ENCODE measurements at places on chromosomes 3 and 15.

GRCh38 chr3:32157600-32158264 lies 51.3 kb downstream of the GPD1L start:
- DNase-seq, result no peak

DNA sequence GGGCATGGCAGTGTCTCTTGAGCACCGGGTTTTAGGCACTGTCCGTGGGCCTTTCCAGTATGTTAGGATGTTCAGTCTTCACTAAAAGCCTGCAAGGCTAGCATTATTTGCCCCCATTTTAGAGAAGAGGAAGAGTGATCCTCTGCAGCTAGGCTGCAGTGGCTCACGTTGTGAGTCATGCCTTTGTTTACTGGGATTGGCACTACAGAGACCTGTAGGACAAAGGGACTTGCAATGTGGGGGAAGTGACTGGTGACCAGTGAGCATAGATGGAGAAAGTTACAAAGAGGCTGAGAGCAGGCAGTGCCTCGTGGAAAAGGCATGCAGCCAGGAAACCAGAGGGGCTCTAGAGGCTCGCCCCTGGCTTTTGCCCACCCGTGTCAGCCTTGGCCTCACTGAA lies 26.8 kb upstream of the CPNE9 start:
- DNase-seq, result no peak

DNA sequence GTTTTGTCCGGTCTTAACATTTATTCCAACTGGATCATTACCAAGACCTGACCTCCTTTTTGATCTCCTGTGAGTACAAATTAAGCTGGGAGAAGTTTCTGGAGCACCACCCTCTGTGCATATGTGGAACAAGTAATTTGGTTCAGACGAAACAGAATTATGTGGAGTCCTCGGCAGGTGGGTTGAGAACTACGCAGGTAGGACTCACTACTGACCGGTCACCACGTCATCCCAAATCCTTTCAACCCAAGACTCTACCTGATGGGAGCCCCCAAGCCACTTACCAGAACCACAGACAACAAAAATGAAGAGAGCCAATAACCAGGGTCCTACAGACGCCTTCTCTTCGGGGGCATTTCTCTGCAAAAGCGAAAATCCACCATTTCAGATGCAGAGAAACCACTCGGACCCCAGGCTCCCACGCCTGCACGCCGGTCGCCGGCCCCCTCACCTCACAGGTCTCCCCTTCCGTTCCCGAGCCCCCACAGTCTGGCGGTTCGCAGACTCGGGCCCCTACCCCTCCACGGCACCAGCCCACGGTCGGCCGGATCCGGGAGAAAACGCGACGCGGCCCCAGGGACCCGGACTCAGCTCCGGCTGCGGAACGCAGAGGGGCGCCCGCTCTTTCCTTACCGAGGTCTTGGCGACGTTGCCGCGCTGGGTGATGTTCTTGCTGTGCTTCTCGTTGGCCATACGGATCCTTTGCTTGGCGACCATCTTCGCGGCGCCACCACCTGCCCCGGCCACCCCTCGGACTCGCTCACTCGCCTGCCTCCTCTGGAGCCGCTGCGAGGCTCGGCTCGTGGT lies 674 bp downstream of the SERP1 start:
- peak; percentile 19 for DNase-seq

- DNase-seq, result no peak
These were observed 81.4 kb upstream of the LMOD3 start for GRCh38 chr3:69203631-69204314.

GRCh38 chr15:75639709-75640482 lies at the start of gene IMP3:
TSS of gene IMP3 (minus strand) at chr15:75640224. CDS start at chr15:75640168, 56 bp downstream.
- peak; percentile 92 for DNase-seq

DNA sequence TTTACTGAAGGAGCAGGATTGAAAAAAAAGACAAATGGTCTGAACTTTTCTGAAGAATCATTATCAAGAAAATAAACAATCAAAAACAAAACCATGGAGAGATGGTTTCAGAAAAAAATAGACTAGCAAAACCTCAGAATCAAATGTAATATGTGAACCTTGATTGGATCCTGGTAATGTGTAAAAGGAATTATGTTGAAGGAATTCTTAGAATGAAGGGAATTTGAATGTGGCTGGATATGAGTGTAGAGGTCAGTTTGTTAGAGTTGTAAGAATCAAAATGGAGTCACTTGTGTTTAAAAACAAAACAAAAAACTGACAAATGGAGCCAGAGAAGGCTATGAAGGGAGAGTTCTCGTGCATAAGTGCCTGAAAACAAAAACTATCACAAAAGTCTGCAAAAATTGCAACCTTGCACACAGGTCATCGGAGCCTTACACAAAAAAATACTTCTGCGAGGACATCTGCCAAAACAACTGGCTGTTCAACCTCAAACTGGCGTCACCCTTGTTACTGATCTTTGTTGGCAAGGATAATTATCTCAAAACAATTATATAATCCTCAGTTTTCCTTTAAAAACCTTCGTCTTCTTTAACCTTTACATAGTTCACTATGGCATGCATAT lies 19.1 kb upstream of the ATP13A3 start:
- no peak for DNase-seq

DNA sequence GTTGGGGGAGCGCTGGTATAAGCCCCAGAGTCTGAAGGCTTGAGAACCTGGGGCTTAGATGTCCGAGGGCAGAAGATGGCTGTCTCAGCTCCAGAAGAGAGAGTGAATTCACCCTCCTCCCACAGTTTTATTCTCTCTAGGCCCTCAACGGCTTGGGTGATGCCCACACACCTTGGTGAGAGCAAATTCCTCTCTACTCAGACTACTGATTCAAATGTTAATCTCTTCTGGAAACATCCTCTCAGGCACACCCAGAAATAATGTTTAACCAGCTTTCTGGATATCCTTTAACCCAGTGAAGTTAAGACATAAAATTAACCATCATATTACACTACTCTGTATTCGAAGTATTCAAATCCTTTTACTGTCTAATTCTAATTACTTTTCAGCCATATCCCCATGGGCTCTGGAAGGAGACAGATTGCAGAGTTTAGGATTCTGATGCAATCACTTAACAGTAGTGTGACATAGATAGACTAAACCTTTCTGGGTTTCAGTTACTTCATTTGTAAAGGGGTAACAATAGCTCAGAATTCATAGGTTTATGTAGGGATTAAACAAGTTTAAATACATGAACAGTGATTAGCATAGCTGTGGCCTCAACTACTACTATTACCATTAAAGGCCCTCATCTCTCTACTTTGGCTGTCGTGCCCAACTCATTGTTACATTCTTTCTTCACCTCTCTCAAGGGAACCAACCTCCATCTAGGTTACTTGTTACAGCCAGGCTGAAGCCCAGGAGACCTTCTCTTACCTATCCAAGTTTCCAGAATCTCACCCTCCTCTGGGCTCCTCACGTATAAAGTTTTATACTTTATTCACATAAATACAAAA lies 25.7 kb upstream of the ANO10 start:
- no peak for DNase-seq

DNA sequence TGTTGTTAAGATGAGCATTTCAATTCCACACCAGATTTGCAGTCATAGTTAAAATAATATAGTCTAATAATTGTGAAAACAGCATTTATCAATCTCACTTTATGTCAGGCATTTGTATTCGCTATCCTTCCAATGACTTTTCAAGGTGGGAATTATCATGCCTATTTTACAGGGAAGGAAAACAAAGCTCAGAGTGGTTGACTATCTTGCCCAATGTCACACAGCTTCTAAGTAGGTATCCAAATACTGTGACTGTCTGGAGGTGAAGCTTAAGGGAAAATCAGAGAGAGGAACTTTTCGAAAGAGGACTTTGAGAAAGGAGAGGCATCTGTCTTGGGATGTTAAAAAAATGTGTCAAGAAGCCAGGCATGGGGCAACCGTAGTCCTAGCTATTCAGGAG lies 443.1 kb downstream of the FOXP1 start:
- DNase-seq, result no peak

GRCh38 chr3:197406266-197406665 lies 107.9 kb upstream of the DLG1 start:
- no peak for DNase-seq

DNA sequence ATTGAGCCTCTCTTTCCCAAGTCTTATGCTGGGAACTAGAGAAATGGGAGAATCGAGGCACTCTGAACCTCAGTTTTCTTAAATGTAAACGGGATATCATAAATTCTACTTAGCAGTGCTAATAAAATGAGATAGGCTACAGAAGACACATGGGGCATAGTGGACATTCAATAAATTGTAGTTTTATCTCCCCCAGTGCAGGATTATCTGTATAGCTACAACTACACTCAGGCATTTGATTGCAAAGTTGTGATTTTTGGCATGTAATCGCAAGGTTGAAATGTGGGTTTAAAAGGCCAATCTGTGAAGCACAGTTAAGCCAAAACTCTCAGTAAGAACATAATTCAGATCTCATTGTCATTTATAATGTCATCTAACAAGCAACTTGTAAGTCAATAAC lies 413.7 kb upstream of the LMCD1 start:
- no peak for DNase-seq

DNA sequence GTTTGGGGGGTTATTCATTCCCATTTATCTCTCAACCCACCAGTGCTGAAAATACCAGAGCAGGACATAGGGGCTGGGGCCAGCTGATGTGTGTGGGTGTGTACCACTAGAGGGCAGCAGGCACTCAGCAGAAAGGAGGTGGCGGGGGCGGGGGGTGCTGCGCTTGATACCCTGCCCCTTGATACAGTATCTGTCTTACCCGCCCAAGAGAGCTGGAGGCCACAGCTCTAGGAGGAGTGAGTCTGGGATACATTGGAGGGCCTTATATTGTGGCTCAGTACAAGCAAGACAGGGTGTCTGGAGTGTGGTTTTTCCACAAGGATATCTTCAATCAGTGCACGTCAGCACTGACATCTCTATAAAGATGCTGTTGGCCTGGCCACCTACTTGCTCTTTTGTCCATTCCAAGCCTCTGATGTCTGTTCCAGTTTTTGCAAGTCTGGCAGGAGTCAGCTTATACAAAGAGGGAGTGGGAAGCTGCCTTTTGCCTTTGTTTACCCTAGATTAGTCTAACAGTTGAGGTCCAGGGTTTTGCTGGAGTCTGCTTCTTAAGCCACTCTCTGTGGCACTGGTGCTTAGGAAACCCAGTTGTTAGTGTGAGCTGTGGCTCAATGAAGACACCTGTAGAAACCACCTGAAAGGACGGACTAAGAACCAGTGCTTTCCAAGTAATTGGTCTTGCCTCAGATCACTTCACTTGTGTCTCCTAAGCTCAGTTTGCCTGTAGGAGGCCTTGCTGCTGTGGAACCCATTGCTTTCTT lies 1.5 kb upstream of the RBM15B start:
- DNase-seq, result peak; percentile 72

GRCh38 chr3:170426240-170426797 lies 7.7 kb downstream of the CLDN11 start:
- no peak for DNase-seq

DNA sequence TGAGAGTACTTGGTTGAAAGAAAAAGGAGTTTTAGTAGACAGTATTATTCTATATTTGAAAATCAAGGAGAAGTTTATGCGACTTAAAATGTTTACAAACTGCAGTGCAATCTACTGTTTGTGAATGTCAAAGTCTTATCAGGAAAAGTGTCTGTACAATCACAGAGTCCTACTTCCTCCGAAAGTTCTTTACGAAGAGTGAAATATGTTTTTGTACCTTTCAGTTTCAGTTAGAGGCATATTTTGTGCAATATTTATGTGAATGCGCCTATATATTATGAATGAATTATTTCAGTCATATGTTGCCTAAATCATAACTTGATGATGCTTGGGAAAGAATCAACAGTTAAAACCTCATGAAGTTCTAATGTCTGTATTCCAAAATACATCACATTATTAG lies 31.5 kb downstream of the NGRN start:
- DNase-seq, result no peak

DNA sequence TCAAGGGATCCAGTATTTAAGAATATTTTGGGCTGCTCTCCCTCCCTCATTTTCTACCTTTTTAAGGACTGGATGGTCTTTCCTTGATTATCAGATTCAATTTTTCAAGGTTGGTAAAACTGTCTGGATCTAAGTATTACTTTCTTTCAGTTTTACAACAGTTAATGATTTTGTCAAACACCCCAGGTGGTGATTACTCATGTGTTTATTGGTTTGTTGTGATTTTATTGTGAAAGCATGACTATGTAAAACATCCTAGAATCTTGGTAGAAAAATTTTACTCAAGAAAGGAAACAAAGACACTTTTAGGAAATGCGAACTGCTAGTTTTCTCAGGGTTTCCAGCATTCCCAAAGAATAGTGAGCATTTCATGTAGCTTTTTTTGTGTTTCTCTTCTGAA lies 7.3 kb downstream of the GTF2E1 start:
- DNase-seq, result no peak

GRCh38 chr3:141431411-141432378 lies 55.1 kb upstream of the RASA2 start:
- DNase-seq, result no peak

- DNase-seq, result no peak
These were observed 212.7 kb downstream of the C3orf38 start for GRCh38 chr3:88362428-88362827.

DNA sequence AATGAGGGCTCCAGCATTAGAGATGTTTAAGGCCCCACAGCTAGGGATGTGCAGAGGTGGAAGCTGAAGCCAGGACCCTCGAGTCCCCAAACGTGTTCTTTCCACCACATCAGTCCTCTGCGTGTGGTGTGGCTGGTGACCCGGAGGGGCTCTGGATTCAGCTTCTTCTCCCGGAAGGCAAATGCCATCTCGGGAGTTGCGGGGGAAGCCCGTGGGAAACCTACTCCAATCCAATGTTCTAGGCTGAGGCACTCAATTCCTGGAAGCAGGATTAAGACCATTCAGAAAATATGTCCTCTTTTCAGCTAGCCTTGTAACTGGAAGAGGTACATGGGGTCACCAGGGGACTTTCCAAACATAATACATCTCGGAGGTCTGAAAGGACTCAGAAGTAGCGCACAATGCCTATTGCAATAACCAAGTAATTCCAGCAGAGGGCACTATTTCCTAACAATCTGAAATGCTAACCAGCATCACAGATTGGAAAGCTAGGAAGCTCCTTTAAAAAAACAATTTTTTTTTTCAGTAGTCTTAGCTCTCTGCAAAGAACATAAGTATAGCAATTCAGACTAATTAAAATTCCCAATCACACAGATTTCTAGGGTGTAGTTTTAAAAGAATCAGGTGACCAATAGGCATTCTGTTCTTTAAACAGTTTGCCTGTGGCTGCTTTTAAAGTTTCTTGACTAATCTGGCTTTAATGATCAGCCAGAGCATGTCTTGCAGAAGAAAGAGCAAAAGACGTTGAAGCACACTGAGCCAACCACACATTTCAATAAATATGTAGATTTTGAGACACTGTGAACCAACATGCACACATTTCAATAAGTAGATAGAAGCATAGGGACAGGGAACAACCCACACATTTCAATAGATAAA lies 36.1 kb downstream of the BNC1 start:
- DNase-seq, result peak; percentile 94

- no peak for DNase-seq
These were observed 18.8 kb downstream of the LRIG1 start for GRCh38 chr3:66482018-66482404.

GRCh38 chr15:83992324-83993031 lies 243.1 kb upstream of the GOLGA6L4 start:
- no peak for DNase-seq

- no peak for DNase-seq
These were observed 706.9 kb downstream of the TBL1XR1 start for GRCh38 chr3:176490357-176490756.

All from spinal cord (tissue), 10 donors.